ENCODE measurements at places on chromosomes 4 and X.
A peak's percentile ranks its signal among the peaks of the same experiment; 100 is the strongest.

DNA sequence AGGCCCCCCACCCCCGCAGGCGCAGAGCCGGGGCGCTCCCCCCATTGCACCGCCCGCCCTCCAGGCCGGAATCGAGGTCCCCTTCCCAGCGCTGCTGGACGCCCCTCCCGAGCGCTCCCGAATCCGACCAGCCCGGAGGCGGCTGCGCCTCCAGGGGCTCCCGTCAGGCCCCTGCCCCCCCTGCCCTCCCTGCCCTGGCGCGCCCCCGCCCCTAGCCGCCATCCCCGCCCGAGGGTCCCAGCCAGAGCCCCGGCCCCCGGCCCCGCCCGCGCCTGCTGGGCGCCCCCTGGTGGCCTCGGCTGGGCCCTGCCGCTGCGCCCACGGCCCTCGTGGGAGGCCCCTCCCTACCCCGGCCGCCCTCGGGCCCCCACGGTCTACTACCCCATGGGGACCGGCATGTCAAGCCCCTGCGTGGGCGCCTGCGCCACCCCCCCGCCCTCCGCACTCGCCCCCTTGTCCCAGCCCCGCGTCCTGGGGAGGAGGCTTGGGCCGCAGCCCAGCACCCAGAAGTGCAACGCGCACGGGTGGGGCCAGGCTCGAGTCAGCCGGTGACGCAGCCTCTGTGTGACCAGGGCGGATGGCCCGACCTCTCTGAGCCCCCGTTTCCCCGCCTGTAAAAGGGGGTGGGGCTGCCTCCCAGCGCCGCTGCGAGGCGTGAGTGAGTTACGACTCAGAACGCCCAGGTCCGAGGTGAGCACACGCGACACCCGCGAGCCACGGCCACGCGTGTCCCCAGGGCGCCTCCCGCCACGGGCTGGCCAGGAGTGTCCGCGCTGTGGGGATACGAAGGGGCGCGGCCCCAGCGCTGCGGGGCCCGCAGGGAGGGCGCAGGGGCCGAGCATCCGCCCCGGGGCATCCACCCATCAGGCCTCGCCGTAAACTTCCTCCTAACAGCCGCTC is 104.9 kb downstream of the FAM53A start:
- peak; percentile 86 for DNase-seq

DNA sequence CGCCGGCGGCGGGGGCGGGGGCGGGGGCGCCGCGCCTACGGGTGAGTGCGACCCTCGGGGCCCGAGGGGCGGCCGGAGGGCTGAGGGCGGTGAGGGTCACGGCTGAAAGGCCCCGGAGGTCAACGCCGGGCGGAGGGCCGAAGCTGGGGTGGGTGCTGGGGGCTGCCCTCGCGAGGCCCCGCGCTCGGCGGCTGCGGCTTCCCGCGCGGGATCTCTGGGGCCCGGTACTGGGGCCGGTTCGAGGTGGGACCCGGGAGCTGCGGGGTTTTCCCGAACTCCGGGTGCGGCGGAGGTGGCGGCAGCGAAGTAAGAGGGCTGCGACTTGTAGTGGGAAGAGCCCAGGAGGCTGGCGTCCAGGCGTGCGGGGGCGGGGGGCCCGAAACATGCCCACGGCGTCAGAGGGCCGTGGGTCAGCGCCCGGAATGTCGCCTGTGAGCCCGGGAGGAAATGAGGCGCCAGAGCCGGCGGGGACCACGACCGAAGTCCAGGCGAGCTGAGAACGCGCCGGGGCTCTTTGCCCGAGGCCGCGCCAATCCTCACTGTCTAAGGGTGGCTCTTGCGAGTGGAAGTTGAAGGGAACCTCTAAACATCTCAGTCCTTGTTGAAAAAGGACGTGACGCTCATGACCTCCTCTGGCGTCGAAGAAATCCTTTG is 407 bp downstream of the IL13RA1 start:
- DNase-seq, result peak; percentile 4

DNA sequence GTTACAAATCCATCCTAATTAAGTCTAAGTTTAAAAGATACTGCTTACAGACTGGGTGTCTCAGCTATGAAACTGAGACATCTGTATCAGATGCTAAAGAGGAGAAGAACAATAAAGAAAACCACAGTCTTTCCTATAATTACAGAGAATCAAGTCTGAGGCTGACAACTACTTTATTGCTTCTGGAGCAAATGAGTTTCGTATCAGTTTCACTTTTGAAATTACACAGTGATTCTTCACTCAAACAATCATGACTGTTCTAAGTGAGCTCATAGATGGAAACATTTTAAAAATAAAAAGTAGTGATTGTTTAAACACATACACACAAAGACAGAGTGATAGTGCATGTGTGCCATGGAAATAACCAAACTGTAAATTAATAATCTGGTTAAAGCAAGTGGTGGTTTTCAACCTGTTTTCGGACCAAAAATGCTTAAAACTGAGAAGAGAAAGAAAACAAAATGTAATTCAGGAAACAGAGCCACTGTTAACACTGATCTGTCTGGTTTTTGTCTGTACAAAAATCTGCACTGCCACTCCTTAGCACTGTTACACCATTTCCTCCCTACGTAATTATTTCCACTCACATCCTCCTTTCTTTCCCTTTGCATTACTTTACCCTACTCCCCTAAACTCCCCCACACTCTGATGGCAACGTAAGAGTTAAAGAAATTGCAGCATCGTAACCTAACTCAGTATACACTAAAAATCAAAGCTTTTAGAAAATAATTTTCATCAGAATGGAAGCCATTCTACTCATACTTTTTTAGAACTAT is 12.5 kb downstream of the RFC1 start:
- peak; percentile 51 for DNase-seq

DNA sequence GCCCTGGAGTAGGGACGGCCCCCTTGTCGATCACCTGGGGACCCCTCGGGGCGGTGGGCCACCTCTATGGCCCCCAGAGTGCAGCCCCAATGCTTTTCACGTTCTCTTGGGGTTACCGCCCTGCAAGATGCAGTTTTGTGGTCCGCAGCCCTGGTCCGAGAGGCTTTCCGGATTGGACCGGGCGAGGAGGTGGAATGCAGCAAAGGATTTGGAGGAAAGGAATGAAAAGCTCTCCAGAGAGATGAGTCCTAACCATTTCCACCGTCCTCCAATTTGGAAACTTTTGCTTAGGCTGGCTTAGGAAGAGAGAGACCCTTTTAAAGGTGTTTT is 601 bp downstream of the SLC25A43 start:
- DNase-seq, result no peak

- DNase-seq, result no peak
These were observed 39.9 kb upstream of the RXFP1 start for GRCh38 chr4:158481811-158482210.

- peak; percentile 70 for DNase-seq
These were observed 2.2 kb downstream of the MAMLD1 start for GRCh38 chrX:150365051-150365989.

DNA sequence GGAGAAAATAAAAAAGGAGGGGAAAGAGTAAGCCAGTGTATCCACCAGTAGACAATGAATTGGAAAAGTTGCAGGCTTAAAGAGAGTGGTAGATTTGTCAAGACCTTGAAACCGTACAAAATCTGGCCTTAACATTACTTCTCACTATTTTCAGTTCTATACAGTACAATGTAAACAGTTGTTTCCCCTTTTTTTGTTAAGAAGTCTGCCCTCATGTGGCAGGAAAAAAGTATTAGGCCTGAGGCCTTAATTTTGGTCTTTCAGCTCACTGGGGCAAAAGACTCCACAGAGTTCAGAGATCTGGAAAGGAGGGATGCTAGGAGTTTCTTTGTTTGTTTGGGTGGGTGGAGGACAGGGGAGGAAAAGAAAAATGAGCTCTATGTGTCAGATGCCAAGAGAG is 92.8 kb upstream of the CCDC160 start:
- peak; percentile 2 for DNase-seq

Measured in activated T-cell treated with anti-CD3 and anti-CD28 coated beads, Interleukin-2, amount 50 U/mL, for 72 hours (primary cell).